ENCODE measurements at places on chromosomes 5 and 9.

DNA sequence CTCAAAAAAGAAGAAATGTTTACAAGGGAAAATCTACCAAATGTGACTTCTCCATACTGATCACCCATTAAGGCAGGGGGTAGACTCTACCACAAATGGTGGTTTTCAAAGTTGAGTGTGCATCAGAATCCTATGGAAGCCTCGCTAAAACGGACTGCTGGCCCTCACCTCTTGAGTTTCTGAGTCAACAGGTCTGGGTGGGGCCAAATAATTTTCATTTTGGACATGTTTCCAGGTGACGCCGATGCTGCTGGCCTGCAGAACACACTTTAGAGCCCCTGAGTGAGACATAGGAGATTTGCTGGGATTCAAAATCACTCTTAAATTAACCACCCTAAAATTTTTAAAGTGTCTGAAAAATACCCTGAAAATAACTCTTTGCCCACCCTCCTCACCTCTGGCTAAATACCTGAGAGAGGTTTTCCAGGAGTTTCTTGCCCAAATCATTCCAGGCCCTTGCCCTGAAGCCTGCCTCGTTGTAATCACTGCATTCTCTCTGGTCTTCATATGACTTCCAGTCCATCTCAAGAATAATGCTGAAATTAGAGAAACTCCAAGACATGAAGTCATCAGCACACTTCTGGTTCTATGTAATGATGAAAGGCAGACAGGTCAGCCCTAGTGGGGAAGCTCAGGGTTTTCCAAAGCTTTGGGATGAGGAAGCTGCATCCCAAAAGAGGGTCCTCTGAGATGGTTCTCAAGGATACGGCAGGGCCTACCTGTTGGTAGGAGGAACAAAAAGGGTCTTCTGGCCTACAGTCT is 18.2 kb downstream of the C9orf152 start:
- no peak for DNase-seq

- no peak for DNase-seq
Observed at GRCh38 chr5:170809551-170809950, 26.0 kb downstream of the GABRP start.

DNA sequence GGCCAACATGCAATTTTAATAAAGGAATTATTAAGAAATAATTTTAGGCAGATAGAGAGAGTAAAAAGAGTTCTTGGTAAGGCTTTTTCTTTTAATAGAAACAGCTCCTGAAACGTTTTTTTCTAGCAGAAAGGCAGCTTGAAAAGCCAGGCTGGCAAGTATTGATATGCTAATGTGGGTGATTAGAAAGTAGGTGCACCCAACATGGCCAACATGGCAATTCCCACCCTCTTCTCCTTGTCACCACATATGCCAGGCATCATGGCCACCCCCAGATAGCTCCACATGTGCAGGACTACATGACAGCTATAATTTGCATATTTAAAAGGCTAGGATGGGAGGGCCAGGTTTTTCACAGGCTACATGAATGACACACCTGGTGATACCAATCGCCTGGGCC is 615.2 kb downstream of the PTPRD start:
- DNase-seq, result no peak

DNA sequence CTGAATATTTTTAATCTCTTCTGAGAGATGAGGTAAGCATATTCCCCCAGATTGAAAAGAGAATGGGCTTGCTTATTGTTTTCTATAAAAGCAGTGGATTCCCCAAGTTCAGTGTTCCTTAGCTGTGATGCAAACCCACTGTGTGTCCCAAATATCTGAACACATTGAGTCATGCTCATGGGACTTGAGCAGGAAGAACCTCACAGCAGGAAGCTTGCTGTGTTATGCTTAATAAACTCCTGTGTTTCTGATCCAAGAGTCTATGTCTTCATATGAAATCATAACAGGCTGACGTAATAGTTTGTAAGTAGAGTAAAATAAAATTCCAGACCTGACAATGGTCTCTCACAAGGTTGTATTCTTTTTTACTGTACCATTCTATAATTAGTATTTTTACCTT is 24.8 kb upstream of the LOX start:
- DNase-seq, result no peak

GRCh38 chr5:3277590-3278196 is 317.9 kb upstream of the IRX1 start:
- DNase-seq, result no peak

DNA sequence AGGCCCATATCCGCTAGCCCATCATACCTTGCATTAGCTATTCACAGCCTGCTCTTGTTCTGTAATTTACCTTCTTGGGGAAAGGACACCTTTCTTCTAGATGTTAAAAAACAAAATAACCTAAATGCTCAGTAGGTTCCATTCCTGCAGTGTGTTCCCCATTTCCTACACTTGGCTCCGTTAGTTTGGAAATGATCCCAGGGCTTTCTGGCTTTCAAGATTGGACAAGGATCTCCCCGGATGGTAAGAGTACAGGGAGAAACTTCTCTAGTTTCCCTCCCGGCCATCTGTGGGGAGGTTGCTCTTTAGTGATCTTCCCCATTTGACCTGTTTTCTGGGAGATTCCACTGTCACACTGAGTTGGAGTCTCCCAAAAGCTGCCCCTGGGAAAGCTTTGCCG is 27.3 kb upstream of the STC2 start:
- no peak for DNase-seq

GRCh38 chr5:145925353-145925752 is 11.0 kb upstream of the SH3RF2 start:
- no peak for DNase-seq

DNA sequence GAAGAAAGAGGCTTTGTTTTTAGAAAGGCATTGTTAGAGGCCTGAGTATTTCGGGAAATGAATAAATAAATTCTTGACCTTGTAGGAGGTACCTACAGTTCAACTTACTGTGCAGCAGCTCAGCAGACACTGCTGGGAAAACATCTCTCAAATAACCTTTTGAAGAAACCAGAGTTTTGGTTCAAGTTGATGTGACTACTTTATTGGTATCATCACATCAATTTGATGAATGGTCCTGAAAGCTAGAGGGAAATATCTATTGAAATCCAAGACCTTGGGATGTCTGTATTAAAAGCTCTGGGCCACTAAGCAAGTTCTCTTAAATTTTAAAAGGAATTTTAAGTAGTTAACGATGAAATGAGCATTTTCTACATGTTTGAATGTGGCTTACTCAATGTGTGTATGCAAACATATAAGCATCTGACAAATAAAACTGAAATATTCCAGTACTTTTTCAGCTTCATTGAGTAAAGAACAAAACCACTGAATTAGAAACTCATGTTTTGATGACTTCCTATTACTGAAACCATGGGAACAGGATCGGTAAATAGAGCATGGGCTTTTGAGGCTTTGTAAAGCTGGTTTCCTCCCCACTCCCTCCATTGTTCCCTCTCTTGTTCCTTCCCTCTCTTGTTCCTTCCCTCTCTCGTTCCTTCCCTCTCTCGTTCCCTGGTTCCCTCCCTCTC is 36.7 kb downstream of the SLC27A6 start:
- no peak for DNase-seq

- DNase-seq, result no peak
Observed at GRCh38 chr5:33937017-33937706, 976 bp downstream of the RXFP3 start.

GRCh38 chr9:137319739-137320551 is 17.9 kb upstream of the NRARP start:
- no peak for DNase-seq

GRCh38 chr9:121926351-121926801 is 166.7 kb downstream of the TTLL11 start:
- DNase-seq, result no peak

GRCh38 chr5:147532156-147532555 is 22.3 kb upstream of the DPYSL3 start:
- DNase-seq, result no peak

DNA sequence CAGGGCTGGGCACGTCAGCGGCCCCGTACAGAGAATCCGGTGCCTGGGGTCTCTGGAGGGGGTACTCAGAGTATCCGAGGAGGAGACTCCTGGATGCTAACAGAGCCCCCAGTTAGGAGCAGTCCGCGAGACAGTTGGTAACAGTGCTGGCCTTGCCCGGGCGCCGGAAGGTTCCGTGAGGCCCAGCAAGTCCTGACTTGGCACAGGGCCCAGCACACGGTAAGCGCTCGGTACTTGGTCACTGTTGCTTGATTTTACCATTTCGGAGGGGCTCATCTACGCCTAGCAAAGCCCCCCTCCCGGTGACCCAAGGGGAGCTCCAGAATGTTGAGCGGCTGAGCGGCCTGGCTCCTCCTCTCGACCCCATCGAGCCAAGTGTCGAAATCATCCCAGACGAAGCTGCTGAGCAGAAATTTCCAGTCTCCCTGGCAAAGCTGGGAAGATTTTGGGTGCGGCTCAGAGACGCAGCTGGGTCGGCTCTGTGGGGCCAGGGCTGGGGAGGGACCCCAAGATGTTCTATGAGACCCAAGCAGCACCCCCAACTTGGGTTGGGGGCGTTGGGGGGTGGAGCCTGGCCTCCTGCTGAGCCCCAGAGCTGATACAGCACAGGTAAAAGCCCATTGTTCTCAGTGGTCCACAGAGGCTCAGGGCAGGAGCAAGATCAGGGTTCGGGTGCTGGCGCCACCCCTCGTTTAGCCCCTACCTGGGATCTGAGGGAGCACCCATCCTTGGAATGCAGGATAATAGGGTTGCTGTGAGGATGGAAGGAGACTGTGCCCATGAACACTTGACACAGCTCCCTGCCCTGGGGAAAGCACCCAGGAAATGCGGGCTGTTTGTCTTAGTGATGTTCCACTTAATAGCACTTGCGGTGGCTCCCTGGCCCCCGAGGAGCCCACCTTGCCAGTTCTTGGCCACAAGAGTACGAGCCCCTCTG is 137.2 kb downstream of the C9orf50 start:
- no peak for DNase-seq

DNA sequence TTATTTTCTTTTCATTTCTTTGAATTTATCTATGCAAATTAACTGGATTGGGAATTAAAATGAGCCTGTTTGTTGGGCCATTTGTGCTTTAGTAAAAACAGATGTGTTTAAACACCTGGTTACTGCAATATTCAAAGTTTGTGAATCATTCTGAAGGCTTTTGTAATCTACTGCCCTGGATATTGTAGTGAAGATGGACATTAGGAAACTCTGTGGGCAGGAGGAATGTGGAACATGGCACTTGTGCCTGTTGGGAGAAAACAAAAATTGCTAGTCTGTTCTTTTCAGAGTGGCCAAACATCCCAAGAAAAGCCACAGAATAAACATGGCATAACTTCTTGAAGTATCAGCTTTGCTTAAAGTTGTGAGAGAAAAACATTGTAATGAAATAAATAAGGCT is 40.8 kb downstream of the CHSY3 start:
- DNase-seq, result no peak

- no peak for DNase-seq
Observed at GRCh38 chr9:129724456-129725190, 28.2 kb downstream of the PTGES start.

GRCh38 chr9:6506571-6506970 is 93.6 kb downstream of the UHRF2 start:
- DNase-seq, result no peak

DNA sequence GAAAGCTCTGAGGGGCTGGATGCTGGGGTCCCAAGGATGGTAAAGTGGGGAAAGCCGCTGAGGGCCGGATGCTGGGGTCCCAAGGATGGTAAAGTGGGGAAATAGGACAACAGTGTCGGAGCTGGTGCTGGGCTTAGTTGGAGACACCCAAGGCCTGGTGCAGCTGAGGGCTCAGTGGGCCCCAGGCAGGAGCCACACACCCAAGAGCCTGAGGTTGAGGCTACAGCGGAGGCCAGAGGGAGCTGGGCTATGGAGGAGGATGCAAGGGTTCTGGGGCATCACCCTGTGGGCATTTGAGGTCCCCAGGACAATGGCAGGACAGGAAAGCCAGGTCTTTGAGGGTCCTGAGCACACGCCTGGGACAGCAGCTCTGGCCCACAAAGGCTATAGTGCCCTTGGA is 19.1 kb upstream of the SLC9A3 start:
- peak; percentile 5 for DNase-seq

DNA sequence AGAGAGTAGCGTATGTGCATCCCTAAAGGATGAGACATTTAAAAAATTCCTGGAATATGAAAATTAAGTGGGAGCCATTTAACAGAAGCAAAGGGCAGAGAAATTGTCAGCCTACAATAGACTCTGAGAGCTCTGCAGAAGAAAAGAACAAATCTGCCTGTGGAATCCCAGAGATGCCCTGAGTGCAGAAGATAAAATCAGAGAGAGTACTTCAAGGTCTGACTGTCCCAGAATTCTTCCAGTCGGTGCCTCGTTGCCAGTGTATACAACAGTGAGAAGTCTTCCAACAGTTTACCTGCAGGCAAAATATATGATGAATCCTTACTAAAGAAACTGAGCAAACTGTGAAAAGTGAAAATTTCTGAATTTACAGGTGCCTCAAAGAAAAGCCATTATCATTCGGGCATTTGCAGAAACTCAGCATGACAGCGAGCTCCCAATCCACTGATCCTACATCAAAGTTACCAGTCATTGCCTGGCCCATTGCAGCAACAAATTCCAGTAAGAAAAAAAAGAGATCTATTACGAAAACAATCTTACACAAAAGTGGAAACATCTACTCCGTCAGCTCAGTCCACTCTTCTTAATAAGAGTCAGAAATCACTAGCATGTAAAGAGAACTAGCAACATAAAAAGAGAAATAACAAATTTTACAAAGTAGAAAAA is 92.8 kb upstream of the VCAN start:
- no peak for DNase-seq

Measured in activated naive CD4-positive, alpha-beta T cell treated with anti-CD3 and anti-CD28 coated beads, Interleukin-2, amount 50 U/mL, for 16 hours (primary cell).